ENCODE measurements at places on chromosomes 5 and 9.

GRCh38 chr5:142841511-142842265 is 71.5 kb downstream of the ARHGAP26 start:
- no peak for DNase-seq

DNA sequence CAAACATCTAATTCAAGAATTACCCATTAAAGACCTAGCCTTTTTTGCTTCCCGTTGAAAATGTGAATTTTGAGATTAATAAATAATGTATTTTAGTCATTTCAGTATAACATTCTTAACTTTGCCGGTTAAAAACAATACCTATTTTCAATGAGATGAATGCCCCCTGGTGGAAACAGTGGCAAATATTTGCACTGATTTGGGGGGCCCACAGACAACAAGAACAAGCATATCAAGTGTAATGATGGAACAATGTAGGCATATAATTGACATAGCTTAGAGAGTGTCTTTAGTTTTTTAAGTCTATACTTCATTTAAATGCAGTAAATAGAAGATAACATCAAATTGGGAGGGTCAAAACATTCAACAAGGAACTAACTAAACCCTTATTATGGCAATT is 111.9 kb downstream of the NTRK2 start:
- DNase-seq, result no peak

DNA sequence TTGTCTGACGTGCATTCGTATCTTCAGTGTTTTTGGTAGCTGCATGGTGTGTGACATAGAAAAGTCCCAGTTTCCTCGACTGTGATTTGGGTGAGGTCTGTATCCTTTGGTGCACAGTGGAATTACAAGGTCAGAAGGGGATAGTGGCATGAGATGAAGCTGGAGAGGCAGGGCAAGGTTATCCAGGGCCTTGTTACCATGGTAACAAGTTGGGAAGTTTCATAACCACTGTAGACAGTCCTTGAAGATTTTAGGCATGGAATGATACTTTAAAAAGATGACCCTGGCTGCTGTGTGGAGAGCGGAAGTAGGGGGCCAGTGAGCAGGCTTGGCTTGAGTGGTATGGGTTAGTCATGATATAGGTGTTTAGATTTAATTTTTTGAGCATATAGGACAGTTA is 11.9 kb downstream of the EHMT1 start:
- no peak for DNase-seq

- no peak for DNase-seq
Observed at GRCh38 chr9:137650779-137651178, 32.0 kb downstream of the EHMT1 start.

GRCh38 chr5:131379723-131380122 is 115.9 kb downstream of the CDC42SE2 start:
- peak; percentile 60 for DNase-seq

- peak; percentile 2 for DNase-seq
Observed at GRCh38 chr5:68315679-68316271, 100.2 kb downstream of the PIK3R1 start.

DNA sequence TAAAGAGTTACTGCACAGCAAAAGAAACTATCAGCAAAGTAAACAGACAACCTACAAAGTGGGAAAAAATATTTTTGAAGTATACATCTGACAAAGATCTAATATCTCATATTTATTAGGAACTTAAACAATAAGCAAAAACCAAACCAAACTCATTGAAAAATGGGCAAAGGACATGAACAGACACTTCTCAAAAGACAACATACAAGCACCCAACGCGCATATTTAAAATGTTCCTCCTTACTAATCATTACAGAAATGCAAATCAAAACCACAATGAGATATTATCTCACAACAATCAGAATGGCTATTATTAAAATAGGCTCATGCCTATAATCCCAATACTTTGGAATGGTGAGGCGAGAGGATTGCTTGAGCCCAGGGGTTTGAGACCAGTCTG is 48.0 kb downstream of the FBXO4 start:
- no peak for DNase-seq

GRCh38 chr5:139446956-139447779 is 7.8 kb upstream of the DNAJC18 start:
- no peak for DNase-seq

DNA sequence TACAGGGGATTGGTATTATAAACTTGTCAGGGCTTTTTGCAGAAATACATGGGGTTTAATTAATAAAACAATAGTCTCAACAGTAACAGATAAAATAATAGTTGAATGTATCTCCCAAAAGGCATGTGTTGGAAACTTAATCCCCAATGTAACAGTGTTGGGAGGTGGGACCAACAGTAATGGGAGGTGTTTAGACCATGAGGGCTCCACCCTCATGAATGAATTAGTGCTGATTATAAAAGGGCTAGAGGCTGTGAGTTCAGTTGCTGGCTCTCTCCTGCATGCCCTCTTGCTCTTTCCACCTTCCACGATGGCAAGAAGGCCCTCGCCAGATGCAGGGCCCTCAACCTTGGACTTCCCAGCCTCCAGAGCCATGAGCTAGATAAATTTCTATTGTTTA is 56.3 kb downstream of the STK10 start:
- no peak for DNase-seq

DNA sequence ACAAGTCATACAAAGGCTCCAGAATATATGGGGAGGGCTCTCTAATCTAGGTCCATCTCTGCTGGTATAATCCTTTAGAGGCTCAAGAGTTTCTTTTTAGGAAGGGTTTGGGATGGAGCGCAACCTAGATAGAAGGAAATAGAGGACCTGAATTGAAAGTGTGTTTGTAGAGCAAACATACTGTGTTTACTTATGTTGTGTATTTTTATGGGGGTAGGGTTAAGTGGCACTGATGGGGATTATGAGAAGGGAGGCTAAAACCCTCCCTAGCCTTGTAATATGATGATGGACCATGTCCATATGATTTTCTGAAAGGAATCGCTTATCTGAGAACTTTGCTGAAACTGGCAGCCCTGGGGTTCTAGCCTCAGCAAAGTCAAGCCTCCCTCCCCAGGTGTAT is 4.4 kb upstream of the ELL2 start:
- DNase-seq, result no peak

GRCh38 chr5:158563760-158564390 is 535.8 kb downstream of the EBF1 start:
- DNase-seq, result no peak

DNA sequence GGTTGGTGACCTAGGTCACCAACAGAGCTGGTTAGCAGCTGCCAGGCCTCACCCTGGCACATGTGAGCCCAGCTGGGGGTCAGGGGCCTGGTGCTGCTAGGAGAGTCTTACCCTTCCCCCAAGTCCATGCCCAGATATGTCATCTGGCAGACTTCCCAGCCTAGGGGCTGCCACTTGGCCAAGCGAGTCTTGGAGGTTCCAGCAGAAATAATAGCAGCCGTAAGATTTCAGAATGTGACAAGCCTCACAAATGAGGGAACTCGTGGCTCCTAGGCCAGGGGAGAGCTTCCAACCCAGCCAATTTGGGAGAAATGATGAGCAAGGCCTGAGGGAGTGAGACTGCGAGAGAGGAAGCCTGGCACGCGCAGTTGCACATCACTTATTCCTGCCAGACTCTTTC is 11.1 kb downstream of the URM1 start:
- DNase-seq, result no peak

GRCh38 chr9:108511307-108511706 is 344.5 kb downstream of the ACTL7B start:
- no peak for DNase-seq

GRCh38 chr9:89804766-89805531 is 200.1 kb downstream of the GADD45G start:
- no peak for DNase-seq

DNA sequence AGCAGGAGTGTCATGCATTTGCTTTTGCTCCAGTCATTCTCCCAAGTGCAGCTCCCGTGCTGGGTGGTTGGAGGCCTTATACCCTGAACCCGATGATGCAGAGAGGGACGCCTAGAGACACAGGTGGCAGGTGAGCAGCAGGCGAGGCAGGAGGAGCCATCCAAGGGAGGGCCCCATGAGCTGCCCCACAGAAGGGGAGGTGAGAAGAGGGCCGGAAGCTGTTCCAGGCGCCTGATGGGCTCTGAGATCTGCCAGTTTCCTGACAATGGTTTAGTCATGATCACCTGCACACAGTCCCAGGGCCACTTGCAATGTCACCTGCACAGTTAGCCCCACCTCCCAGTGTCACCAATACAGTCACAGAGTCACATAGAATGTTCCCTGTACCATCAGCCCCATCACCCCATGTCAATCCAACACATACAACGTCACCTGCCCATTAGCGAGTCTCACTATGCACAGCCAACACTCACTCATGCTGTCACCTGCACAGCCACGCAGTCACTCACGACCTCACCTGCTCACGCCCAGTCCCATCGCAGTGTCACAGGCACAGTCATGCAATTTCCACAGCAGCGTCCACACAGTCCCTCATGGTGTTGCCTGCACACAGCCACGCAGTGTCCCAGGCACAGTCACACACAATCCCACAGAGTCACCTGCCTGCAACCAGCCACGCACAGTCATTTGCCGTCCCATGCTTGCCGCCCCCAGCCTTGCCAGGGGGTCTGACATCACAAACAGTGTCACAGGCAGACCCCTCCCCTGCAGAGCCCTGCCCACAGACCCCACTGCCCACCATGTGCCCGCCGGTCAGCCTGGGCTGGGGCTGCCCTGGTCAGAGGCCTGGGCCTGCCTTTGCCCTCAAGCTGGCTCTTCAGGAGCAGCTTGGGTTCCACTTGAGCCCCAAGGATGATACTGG is 113.4 kb downstream of the LHX2 start:
- no peak for DNase-seq
